ENCODE measurements at places on chromosomes 1 and 21.

- DNase-seq: no peak
These were observed 6.2 kb downstream of the S100A7A start for GRCh38 chr1:153422450-153423068.

GRCh38 chr1:55466921-55467320 is 251.8 kb upstream of the USP24 start:
- DNase-seq: no peak

GRCh38 chr1:60133000-60133673 is 59.6 kb upstream of the C1orf87 start:
- no peak for DNase-seq

GRCh38 chr1:228084797-228085196 is 2.3 kb downstream of the ARF1 start:
- DNase-seq: no peak
